ENCODE measurements at places on chromosomes 1 and 21. TPM values are rescaled to one million over a fixed set of nuclear protein-coding genes. Genes with fewer than 3 reads are reported as not detected.

The PKLR gene
- total RNA-seq = not detected

The GJA8 gene
- total RNA-seq = not detected

The SLC27A3 gene
- 18.5 TPM for total RNA-seq

The EPHB2 gene
- total RNA-seq = 29.1 TPM

The DNAJC6 gene
- total RNA-seq = 4.1 TPM

The SLC44A3 gene
- 0.15 TPM for total RNA-seq

The THEM5 gene
- total RNA-seq = not detected

The PGLYRP4 gene
- total RNA-seq = not detected

The DDAH1 gene
- 66.0 TPM for total RNA-seq

The RGS8 gene
- not detected for total RNA-seq

The ERICH3 gene
- total RNA-seq = not detected

The FAM151A gene
- not detected for total RNA-seq

The NR5A2 gene
- total RNA-seq = 22.6 TPM

The CACNA1S gene
- total RNA-seq = not detected

The LIPI gene
- not detected for total RNA-seq

The MYCL gene
- total RNA-seq = not detected

The OLIG1 gene
- not detected for total RNA-seq

The ZYG11A gene
- 1.1 TPM for total RNA-seq

The SLC30A2 gene
- 0.15 TPM for total RNA-seq

The PCAT6 gene
- not detected for total RNA-seq

The CAPN9 gene
- not detected for total RNA-seq

The MAGOH gene
- 62.5 TPM for total RNA-seq

The FAM177B gene
- total RNA-seq = not detected

The EPS8L3 gene
- total RNA-seq = not detected

The CYP4A22 gene
- total RNA-seq = not detected
